NCI-H1930 (cell line): ENCODE measurements at places on chromosomes 11 and 22.

- no peak for DNase-seq
Measured at GRCh38 chr11:695288-695537, 191 bp upstream of the DEAF1 start.

GRCh38 chr11:112267188-112267591, 6.5 kb upstream of the PLET1 start:
- DNase-seq: no peak

DNA sequence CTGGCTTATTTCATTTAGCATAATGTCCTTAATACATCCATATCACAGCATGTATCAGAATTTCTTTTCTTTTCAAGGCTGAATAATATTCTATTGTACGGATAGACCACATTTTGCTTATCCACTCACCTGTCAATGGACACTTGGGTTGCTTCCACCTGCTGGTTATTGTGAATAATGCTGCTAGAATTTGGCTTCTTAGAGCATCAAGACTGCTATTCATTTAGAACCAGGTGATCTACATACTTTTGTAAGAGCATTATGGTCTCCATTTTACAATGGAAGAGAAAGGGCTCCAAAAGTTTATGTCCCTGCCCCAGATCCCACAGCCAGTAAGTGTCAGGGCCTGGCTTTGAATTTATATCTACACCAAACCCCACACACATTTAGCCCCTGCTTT, 100.7 kb upstream of the CD82 start:
- no peak for DNase-seq

GRCh38 chr22:32080904-32081303, 37.8 kb downstream of the SLC5A1 start:
- DNase-seq: peak; percentile 13

DNA sequence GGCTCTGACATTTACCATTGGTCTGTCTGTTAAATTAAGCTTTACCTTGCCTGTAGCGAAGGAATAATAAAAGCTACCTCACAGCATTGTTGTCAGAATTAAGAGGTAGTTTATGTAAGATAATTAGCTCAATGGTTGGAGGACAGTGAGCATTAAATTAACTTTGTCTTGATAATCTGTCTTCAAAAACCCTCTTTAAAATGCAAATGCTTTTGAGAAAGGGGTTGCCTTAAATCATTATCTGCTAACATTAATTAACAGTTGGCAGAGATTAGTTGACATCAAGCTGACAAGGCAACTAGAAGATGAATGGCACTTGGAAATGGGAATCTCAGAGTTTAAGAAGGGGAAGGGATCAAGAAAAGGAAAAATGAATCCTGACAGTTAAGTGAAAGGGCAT, 761.1 kb upstream of the ARHGAP42 start:
- DNase-seq: no peak

GRCh38 chr11:101617735-101618332, 34.0 kb upstream of the TRPC6 start:
- no peak for DNase-seq

- DNase-seq: no peak
Measured at GRCh38 chr22:27455526-27455925, 346.0 kb downstream of the MN1 start.

GRCh38 chr11:24295360-24295759, 201.5 kb upstream of the LUZP2 start:
- DNase-seq: no peak
